ENCODE measurements at places on chromosomes 5 and 9. TPM values are rescaled to one million over a fixed set of nuclear protein-coding genes. Genes with fewer than 3 reads are reported as not detected.

The GDA gene
- 0.12 TPM for total RNA-seq

The ASTN2 gene
- total RNA-seq = 3.5 TPM

DNA sequence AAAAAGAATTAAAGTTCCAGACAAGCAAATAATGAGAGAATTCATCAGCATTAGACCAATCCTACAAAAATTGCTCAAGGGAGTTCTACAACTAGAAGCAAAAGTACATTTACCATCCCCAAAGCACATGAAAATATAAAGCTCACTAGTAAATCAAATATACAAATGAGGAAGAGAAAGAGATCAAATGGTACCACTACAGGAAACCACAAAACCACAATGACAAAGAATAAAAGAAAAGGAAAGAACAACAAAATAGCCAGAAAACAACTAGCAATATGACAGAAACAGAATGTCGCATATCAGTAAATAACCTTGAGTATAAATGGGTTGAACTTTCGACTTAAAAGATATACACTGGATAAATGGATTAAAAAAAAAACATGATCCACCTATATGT is 739.0 kb downstream of the DTWD2 start:
- DNase-seq = no peak

DNA sequence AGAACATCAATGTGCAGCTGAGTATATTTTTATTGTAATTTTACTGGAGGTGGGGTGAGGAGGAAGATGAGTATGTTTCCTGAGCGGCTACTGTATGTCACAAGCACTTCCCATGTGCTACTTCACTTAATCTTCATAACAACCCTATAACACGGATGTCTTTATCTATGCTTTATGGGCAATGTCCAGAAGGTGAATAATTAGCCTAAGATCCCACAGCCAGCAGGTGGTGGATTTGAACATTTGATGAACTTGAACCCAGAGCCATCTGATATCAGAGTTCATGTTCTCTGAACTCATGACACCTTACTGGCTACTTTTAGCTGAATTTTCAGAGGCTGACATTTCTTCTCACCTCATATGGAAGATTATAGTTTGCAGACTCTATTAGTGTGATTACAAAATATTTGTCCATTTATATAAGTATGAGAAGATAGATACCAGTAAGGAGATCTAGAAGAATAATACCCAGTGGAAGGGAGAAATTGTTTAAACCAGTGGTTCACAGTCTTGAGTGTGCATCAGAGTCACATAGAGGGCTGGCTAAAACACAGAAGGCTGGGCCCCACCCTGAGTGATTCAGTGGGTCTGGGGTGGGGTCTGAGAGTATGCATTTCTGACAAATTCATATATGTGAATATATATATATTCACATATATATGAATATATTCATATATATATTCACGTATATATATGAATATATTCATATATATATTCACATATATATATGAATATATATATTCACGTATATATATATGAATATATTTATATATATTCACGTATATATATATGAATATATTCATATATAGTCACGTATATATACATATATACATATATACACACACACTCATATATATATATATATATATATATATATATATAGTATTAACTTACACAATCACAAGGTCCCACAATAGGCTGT is 164.4 kb upstream of the NR3C1 start:
- no peak for DNase-seq

DNA sequence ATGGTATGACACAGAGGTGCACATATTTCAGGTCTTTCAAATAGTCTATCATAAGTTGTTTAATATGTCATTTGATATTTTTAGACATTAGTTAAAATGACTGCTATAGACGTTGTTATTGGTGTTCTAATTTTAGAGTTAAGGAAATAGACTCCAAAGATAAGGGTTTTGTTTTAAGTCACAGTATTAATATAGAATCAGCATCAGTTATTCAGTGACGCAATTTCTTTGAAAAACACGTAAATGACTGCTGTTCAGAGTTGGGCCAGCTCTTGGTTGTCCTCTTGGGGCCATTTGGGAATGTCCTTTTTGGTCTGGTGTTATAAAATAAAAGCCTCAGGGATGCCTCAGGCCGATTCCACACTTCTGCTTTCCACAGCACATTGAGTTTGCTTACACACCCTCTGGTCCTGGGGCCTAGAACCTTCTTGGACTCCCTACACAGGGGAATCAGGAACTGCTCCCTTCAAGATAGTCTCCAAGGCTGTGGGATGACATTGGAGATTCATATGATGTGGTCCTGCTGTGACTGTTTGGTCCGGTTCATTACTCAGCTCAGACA is 14.3 kb downstream of the OTULIN start:
- DNase-seq = no peak

DNA sequence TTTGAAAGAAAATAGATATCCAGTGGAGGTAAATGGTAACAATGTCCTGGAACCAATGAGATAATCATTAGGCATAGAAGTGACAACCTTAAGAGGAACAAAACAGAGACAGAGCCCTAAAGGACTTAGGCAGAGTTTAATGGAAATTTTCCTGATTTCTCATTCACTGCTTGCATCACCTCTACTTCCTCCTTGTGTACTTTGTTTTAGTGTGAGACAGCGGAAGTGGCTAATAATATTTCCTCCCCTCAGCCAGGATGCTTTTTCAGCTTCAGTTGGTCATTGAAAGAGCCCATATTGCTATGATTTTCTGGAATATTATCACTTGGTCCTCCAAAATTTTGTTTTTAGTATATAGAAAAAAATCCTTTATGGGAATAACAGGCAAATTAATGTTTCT is 153.4 kb upstream of the MPDZ start:
- no peak for DNase-seq

- no peak for DNase-seq
Measured at GRCh38 chr5:175695161-175696126, 37.6 kb downstream of the HRH2 start.
